Brain (organoid and tissue), 16 donors: ENCODE measurements at places on chromosomes 12 and 14. TPM values are rescaled to one million over a fixed set of nuclear protein-coding genes. Genes with fewer than 3 reads are reported as not detected.

DNA sequence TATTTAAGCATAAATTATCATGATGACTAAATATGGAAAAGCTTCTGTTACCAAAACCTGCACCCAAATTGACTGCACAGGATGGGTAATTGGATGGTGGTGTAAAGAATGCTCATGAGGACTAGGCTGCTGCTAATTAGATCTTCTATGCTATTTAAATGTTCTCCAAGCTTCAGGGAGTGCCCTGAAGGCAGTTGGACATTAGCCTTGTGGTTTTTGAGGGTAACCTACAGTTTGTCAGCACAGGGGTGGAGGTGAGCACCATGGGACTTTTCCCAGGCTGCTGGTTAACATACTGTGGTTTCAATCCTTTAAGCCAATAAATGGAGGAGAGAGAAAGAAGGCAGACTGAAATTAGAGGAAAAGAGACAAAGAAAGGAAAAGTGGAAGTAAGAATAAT, 145.0 kb downstream of the WIF1 start:
- no peak for DNase-seq

DNA sequence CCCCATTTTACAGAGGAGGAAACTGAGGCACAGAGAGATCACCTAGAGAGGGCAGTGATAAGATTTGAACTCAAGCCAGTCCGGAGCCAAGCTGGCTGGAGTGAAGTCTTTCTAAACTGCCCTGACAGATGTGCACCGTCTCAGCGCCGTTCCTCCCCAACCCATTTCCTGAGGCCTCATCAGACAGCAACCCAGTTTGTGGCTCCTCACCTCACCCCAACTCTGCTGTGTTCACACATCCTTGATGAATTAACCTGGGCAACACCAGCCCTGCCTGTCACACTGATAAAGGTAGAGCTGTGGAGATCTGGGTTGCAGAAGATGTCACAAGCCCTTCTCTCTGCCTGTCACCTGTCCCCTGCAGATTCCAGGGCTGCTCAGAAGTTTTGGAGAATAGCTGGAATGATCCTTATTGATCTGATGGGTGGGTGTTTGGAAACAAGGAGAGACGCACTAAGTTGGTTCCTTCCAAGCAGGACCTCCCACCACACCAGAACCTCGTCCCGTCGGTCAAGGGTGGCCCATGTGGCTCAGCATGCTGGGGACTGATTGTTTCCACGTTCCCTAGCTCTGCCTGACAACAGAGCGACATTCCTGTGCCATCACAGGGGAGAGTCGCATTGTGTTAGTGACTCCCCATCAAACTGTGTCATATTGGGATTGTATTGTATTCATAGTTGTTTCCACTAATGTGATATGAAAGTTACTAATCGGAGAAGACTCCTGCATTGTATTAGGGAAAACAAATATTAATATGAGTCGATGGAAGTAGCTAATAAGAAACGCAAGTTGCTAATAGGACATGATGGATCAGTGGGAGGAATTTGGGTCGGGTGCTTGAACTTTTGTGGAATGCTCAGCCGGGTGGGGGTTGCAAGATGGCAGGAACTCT, 200.6 kb downstream of the PHETA1 start:
- no peak for DNase-seq

The HOXC10 gene
- not detected for polyA plus RNA-seq

The CDC42BPB gene
- polyA plus RNA-seq, result 82.7 TPM
